Bronchus fibroblast of lung (primary cell): ENCODE measurements at places on chromosomes 13 and 19. TPM values are rescaled to one million over a fixed set of nuclear protein-coding genes. Genes with fewer than 3 reads are reported as not detected.

The METTL21C gene
- total RNA-seq: not detected in 2 replicates

The HCST gene
- not detected in 2 replicates for total RNA-seq

The NLRP9 gene
- not detected in 2 replicates for total RNA-seq

The S1PR2 gene
- total RNA-seq: 14.1 and 14.8 TPM in 2 replicates

The EPSTI1 gene
- total RNA-seq: 2.2 and 4.4 TPM in 2 replicates
